NCI-H2081 treated with DMSO at 0.1 percent for 48 hours (cell line): ENCODE measurements at places on chromosomes 7 and 10.

GRCh38 chr7:126394406-126394805, 858.3 kb downstream of the GRM8 start:
- no peak for DNase-seq

GRCh38 chr7:97179454-97180104, 62.1 kb downstream of the SDHAF3 start:
- peak; percentile 63 for DNase-seq

GRCh38 chr7:32126843-32127242, 56.6 kb upstream of the PDE1C start:
- DNase-seq: no peak

- DNase-seq: peak; percentile 30
Observed at GRCh38 chr7:93374345-93374940, 142.3 kb downstream of the VPS50 start.

DNA sequence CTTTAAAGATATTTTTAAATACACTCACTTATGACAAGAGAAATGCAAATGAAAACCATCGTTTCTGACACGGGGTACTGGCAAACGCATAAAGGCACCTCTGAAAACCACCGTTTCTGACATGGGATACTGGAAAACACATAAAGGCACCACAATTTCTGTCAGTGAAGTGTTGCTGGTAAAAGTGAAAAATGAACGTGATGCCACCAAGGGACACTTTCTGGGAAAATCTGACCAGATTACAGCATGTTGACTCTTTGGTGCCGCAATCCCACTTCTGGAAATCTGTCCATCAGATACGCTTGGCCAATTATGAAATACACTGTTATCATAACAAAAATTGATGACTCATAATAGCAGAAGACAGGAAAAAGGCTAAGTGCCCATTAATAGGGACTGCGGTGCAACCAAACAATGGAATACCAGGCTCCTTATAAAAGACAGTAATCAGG, 131.7 kb downstream of the ZMYND11 start:
- DNase-seq: no peak

DNA sequence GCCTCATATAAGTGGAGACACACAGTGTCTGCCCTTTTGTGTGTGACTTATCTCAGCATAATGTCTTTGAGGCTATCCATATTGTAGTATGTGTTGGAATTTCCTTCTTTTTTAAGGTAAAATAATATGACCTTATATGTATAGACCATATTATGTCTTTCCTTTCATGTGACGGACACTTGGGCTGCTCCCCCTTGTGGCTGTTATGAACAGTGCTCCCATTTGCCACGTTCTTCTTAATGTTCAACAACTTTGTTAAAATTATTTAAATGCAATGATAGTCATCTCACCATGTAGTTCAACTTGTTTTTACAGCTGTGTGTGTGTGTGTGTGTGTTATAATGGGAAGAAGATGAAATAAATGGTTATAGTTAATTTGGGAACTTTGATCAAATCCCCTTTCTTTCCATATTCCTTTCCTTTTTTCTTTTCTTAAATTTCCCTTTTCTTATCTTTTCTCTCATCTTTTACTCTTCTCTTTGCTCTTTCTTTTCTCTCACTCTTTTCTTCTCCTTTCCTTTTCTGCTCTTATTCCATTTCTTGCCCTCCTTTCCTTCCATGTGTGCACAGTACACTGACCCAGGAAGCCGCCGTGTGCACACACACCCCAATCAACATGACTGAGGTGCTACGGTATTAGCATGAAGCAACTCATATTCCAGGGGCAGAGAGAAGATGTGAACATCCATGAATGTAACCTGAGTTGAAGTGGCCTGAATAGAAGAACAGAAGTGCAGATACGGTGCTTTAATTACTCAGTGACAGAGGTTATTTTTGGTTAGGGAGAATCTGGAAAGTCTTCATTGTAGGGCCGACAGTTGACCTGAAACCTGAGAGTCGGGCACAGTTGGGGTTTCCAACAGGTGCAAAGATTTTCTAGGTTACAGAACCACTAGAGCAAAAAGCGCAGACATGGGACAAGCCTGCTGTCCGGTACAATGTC, 596.6 kb downstream of the SDK1 start:
- DNase-seq: no peak

- DNase-seq: no peak
Observed at GRCh38 chr10:31580646-31581045, 261.6 kb downstream of the ZEB1 start.

DNA sequence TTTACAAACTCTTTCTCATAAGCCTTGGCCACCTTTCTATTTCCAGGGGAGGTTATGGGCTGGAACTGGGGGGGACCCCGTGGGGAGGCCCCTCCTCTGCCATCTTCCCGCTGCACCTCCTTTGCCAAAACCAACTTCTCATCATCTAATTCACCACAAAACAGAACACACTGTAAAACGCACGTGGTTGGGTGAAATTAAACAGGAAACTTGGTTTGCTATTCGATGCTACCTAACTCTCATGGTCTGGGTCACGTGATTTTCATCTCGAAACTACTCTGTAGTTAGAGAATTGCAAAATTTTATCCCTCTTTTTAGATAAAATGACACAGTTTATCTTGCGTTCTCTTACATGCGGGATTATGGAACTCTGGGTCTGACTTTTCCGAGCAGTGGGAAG, 242.0 kb downstream of the ZMYND11 start:
- no peak for DNase-seq

- peak; percentile 59 for DNase-seq
Observed at GRCh38 chr7:13980474-13980873, 9.0 kb downstream of the ETV1 start.

DNA sequence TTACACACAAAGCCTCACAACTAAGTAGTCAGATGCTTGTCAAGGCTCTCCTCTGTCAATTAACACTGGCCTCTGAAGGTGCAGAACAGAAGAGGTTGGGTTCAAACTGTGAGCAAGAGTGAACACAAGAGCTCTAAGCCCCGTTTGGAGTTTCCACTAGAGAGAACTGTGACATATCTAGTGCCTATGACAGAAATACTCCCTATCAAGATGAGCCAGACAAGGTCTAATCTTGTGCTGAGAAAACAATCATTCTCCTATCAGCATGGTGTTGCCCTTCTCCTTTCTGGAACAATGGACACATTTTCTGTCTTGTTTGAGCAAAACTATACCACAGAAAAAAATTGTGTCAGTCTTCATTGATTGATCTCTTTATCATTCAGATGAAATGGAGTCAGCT, 62.4 kb upstream of the CCDC71L start:
- DNase-seq: no peak

- DNase-seq: no peak
Observed at GRCh38 chr10:51097546-51097945, 23.3 kb downstream of the PRKG1 start.

DNA sequence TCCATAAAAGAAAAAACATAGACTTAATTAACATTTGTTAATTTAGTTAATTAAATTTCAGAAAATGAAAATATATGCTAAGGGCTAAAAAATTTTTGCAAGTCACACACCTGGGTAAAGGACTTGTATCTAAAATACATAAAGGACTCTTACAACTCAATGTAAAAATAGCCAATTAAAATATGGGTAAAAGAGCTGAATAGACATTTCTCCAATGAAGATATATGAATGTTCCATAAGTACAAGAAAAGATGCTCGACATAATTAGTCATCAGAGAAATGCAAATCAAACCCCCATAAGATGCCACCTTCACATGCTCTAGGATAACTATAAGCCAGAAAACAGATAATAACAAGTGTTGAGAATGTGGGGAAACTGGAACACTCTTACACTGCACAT, 144.4 kb upstream of the NOBOX start:
- no peak for DNase-seq

DNA sequence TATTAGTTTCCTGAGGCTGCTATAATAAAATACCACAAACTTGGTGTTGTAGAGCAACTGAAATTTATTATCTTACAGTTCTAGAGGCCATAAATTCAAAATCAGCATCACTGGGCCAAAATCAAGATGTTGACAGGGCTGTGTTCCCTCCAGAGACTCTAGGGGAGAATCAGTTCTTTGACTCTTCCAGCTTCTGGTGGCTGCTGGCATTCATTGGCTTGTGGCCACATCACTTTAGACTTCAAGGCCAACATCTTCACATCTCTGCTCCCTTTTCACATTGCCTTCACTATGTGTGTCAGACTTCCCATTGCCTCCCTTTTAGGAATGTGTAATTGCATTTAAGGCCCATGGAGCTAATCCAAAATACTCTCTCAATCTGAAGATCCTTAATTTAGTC, 1.6 kb upstream of the MRPS33 start:
- no peak for DNase-seq

GRCh38 chr10:77946084-77946483, 19.5 kb upstream of the DLG5 start:
- no peak for DNase-seq

DNA sequence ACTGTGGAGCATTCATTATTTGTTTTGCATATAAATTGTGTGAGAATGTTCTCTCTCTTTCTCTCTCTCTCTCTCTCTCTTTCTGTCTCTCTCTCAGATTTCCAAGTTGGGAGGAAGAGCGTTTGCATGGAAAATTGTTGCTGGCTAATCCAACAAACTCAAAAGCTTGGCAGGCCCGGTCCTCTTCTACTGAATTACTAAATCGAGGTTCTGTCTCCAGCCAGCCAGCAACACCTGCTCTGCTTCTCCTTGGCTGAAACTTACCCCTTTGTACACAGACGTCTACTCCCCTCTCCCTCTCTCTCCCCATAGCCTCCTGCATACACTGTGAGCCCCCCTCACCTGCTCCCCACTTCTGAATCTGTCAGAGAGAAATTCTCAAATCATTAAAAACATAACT, 996.4 kb upstream of the AUTS2 start:
- no peak for DNase-seq

DNA sequence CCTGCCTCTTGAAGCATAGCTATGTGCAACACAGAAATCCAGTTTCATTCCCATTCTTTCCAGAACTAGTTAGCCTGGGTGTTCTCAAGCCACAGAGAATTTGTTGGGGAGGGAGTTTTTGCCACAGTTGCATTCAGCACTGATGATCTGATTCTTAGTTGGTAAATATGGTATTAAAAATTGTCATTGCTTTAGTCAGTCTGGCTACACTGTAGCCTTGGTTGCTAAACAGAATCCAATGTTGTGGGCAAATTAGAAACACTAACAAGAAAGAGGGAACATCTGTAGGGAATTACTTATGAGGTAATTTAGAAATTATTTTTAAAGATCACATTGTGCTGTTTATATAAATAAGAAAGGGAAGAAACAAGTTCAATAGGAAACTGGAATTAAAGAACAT, 57.0 kb upstream of the CC2D2B start:
- no peak for DNase-seq

GRCh38 chr7:147980826-147981813, 609.4 kb upstream of the C7orf33 start:
- DNase-seq: no peak

DNA sequence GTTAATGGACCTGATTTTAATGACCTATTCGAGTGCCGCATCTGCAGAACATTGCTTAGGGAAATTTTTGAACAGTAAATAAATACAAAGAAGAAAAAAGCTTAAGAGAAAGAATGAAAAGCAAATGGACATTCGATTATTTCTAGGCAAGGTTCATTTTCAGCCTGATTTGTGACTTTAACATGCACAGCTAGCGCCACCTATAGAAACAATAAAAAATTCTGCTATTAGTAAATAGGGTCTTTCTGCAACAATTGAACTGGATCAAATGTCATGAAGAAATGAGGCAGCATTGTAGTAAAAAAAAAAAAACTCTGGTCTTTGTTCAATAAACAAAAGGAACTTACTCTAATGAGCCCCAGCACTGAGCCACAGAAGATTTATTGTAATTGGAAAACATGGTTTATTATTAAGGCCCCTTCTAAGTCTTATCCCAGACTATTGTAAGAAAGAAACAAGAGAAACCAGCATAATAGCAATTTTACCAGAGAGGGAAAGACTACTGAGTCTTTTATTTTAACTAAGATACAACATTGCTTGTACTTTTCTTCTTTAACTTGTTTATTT, 41.4 kb upstream of the GHITM start:
- peak; percentile 25 for DNase-seq

- DNase-seq: no peak
Observed at GRCh38 chr7:31995134-31995533, 75.1 kb downstream of the PDE1C start.

DNA sequence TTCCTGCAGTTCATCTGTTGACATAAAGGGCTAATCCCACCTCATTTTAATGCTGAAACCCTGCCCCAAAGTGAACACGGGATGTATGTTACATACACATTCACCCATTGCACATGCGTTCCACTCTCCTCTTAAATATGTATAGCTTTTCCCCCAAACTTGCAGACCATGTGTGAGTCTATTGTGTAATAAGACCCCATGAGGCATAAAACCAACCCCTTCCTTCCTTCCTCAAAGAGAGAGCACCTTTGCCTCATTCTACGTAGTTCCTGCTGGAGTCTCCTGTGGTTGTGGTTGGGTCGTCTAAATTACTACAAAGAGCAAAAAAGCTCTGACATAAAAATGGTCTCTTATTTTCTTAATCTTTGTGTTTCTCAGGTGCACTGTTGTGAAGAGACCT, 345.7 kb upstream of the KLF6 start:
- no peak for DNase-seq

DNA sequence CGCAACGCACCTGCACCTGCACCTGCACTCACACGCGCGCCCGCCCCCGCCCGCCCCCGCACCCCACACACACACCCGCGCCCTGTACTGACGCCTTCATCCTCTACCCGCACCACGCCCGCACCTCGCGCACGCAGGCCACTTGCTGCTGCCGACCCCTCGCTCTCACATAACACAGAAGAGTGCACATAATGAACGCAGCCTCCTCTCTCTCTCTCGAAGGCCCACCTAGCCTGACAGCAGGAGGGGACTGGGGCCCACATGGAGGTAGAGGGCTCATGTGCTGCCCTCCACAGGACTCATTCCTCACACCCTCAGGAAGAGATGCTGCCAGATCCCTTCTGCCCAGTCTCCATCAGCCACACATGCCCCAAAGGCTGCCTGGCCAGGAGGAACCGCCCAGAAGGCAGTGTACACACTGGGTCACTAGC, 432 bp upstream of the CAMK2B start:
- DNase-seq: no peak

- no peak for DNase-seq
Observed at GRCh38 chr7:119033641-119034040, 809.1 kb downstream of the ANKRD7 start.

- no peak for DNase-seq
Observed at GRCh38 chr7:155449869-155450557, 7.9 kb upstream of the EN2 start.

DNA sequence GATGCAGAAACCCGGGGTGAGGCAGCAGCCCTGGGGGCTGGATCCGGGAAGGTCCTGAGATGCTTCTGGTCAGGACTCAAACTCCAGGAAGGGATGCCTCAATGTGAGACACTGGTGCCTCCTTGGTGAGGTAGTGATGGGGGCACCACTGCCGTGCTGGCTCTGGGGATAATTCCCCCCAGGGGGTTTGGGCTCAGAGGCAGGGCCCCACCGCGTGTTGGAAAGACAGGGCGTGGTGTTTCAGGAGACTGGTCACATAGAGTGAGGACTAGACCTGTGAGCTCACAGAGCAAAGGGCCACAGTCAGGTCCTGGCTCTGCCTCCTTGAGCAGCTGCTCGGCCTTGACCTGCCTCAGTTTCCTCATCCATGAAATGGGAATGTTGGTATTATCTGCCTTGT, 361.9 kb downstream of the GLRX3 start:
- no peak for DNase-seq
